ENCODE measurements at places on chromosomes 2 and 18.

GRCh38 chr2:144912206-144912605 is 392.3 kb upstream of the ZEB2 start:
- DNase-seq, result no peak

- DNase-seq, result no peak
These were observed 3.4 kb upstream of the ANKRD12 start for GRCh38 chr18:9133225-9133624.

- DNase-seq, result no peak
These were observed 165.9 kb upstream of the PGAP1 start for GRCh38 chr2:197092431-197092830.

DNA sequence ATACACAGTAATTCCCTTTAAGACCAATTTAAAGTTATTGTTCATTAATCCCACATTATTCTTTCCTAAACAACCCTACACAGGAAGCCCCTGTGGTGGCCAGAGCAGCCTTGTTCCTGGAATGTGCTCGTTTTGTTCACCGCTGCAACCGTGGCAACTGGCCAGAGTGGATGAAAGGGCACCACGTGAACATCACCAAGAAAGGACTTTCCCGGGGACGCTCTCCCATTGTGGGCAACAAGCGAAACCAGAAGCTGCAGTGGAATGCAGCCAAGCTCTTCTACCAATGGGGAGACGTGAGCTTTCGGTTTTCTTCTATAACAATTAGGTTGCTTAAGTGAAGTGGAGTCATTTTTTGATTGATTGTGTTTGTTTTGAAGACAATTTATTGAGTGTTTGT is 101.0 kb downstream of the UNC80 start:
- DNase-seq, result no peak

GRCh38 chr2:101558740-101559525 is 84.0 kb upstream of the RFX8 start:
- no peak for DNase-seq

DNA sequence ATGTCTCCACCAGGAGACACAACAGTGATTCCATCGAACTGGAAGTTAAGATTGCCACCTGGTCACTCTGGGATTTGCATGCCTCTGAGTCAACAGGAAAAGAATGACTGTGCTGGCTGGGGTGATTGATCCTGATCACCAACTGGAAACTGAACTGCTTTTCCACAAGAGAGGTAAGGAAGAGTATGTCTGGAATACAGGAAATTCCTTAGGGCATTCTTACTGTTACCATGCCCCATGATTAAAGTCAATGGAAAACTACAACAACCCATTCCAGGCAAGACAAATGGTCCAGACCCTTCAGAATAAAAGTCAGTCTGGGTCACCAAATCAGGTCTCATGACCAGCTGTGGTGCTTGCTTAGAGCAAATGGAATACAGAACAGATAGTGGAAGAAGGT is 12.0 kb upstream of the DDX1 start:
- DNase-seq, result no peak

GRCh38 chr2:48120759-48121242 is 214.5 kb upstream of the FBXO11 start:
- DNase-seq, result no peak

DNA sequence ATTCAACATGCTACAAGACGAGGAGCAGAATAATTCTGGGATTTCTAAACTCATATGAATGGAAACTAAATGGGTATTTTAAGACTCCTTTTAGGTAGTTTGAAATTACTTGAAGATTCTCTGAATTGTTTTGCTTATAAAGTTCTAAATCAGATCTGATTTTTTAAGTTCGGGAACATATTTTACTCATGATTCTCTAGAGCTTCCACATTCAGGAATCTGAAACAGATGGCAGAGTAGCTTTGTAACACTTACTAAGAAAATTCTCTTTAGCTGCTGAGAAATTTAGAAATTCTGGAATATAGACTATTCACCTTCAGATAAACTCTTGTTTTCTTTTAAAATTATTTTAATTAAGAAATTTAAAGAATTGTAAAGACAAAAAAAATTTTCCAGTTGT is 13.7 kb downstream of the RBBP8 start:
- DNase-seq, result no peak

DNA sequence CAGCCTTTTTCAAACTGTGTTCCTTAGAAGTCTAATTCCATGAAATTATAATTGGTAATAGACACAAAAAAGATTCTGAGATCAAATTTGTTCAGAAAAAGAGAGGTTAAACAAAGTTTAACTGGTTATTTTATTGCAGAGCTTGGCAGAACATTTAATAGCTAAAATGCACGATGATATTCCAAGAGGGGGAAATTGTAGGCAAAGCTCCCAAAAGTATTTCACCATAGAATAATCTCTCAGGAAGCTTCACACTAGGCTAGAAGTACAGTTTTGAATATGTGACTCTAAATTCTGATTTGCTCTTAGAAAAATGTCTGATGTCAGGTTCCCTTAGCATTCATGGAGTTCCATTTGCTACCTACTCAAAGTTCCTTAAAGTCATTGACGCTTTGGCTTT is 292.4 kb upstream of the SETBP1 start:
- DNase-seq, result no peak

DNA sequence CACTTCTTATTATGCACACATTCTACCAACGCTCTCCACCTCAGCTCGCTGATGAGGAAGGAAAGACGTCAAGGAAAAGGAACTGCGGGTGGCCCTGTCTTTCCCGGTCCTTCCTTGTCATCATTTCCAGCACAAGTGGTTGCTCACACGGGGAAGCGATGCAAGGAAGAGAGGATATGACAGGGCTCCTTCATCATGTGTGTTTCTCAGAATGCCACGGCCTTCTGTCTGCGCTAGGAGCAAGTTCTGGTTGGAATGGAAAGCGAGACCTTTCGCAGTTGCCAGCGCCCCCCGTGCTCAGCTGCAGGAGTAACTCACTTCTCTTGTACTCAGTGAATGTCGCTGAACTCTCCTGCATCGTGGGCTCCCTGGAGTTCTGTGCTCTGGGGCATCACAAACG is 191.8 kb upstream of the GLI2 start:
- DNase-seq, result no peak

- no peak for DNase-seq
These were observed 3.5 kb upstream of the CALCRL start for GRCh38 chr2:187451510-187451909.

- no peak for DNase-seq
These were observed 147.3 kb downstream of the DDX1 start for GRCh38 chr2:15738943-15739342.

- no peak for DNase-seq
These were observed 198.3 kb upstream of the FIGN start for GRCh38 chr2:163934131-163934530.

DNA sequence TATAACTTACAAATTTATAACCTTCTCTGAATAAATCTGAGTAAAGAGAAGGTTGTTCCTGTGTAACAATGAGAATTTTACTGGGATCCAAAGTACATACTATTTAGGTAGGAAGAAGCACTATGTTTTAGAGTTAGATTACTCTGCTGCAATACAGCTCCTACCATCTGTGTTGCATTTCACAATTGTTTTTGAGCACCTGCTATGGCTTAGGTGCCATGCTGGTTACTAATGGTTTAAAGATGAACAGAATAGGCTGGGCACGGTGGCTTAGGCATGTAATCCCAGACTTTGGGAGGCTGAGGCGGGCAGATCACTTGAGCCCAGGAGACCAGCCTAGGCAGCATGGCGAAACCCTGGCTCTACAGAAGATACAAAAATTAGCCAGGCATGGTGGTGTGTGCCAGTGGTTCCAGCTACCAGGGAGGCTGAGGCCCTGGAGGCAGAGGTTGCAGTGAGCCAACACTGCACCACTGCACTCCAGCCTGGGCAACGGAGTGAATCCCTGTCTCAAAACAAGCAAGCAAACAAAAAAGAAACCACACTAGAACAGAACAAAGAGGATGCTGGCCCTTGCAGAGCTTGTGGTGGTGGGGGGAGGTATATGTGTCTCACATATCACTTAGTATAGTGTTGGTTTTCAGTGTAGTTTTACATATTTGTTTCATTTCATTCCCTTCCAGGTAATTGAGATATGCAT is 56.7 kb downstream of the SPTBN1 start:
- DNase-seq, result no peak

DNA sequence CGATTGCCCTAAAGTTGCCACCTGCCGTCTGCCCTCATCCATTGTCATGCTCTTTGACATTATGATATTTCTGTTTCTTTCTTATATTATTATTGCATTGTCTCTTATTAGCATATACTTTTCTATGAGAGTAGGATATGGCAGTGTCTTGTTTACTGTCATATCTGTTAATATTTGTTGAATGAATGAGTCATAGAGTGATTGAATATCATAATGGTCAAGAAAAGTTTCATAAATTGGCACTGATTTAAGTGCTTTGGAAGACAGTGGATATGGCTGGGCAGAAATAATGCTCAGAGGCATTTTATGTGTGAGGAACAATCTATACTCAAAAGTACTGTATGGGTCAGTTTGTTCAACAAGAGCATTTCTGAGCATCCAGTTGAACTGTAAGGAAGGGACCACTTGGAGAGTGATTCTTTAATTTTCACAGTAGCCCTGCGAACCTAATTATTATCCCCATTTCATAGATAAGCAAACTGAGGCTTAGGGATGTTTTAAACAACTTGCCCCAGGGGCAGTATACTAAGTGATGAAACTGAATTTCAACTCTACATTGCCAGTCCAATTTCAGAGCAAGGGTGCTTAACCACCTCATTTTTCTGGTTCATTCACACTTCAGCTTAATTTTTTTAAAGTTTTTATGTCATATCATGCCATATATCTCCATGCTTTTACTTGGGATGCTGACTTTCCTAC is 175.5 kb upstream of the FOSL2 start:
- no peak for DNase-seq

- no peak for DNase-seq
These were observed 105.0 kb downstream of the PIGN start for GRCh38 chr18:62081761-62082294.

- DNase-seq, result no peak
These were observed 588.7 kb upstream of the SALL3 start for GRCh38 chr18:78390952-78391348.

DNA sequence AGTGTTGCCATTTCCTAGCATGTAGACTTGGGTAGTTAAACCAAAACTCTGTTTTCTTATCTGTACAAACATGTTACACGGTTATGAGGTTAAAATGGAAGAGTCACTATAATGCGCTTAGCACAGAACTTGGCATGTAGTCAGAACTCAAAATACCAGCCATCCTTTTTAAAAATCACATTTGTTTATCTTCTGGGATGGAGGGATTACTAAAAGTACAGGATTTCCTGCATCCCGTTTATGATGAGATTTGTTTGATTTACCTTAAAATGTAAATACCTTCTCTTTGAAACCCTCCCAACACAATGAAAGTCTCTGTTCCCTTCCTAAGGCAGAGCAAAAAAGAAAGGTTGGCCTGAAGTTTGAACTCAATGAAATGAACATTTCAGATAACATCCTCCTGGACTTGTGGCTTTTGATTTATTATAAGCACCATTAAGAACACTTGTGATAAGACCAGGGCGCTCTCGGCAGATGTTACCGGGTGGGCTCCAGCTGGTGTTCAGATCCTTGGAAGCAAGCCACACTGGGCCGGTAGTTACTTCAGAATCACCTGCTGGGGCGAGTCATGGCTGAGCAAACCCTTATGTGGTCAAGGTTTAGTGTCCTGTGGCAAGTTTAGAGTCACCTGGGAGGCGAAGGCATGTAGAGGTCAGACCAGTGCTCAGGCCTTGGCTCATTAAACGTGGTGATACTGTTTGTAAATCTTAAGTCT is 105.7 kb downstream of the MGAT5 start:
- no peak for DNase-seq

GRCh38 chr2:202604699-202605098 is 30.1 kb upstream of the FAM117B start:
- no peak for DNase-seq

- peak; percentile 50 for DNase-seq
These were observed 2.3 kb upstream of the MAL start for GRCh38 chr2:95023222-95023597.

DNA sequence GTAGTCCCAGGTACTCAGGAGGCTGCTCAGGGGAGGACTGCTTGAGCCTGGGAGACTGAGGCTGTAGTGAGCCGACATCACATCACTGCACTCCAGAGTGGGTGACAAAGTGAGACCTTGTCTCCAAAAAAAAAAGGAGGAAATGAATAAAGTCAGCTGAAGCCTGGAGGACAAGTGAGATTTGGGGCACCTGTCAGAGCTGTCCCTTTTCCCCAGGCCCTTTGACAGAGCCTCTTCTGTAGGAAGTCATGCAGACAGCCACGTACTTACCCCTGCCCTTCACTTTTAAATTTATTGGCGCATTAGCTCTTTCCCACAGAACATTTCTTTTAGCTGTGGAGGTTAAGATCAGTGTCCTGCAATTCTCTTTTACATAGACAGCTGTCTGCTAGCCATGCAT is 151.0 kb upstream of the DNMT3A start:
- DNase-seq, result no peak

- no peak for DNase-seq
These were observed 164.5 kb downstream of the LCLAT1 start for GRCh38 chr2:30611583-30611982.

DNA sequence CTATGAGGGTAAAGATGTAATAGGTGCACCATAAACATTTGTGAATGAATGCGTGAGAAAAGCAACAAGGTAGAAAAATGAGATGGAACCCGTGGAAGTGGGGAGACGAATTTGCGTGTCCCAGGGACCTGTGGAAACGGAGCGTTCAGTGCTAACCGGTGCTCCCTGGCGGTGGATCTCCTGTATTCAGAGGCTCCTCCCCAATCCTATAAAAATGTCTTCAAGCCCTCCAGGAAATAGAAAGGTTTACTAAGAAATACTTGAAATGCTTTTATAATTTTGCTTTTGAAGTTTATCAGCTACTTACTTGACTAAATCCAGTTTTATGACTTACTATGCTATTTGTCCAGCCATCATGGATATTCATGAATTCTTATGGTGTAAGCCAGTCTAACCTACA is 62.8 kb upstream of the RBM44 start:
- no peak for DNase-seq

- no peak for DNase-seq
These were observed 110.8 kb downstream of the MCFD2 start for GRCh38 chr2:46804794-46805193.

DNA sequence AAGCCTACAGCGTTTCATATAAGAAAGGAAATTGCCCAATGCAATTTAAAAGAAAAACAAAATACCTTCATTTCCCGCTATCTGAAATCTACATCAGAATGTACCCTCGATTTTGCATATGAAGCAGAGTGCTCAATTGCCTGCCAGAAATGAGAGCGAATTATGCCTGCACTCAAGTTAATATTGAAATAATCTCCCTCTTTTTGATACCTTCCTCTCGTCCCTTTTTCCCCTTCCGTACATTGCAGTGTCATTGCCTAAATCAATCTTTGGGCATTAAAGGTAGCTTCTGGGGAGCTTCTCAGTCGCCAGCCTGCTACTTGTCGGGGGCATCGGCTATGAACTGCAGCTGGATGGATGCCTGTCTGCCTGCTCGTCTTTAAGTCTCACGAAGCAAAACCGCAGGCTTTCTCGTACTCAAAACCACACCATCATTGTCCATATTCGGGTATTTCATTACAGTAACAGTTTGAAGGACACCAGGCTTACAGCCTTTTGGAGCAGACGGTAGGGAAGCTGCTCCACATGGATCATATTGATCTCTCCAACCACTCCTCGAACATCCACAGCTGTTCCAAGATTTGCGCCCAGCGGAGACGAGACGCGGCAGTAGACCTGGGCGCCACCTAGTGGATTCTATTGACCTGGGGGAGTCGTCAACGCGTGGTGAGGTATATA is 64.0 kb upstream of the HNRNPA3 start:
- DNase-seq, result peak; percentile 65

- no peak for DNase-seq
These were observed 81.1 kb downstream of the TRABD2A start for GRCh38 chr2:84799772-84800171.

GRCh38 chr2:96485350-96485749 is 19.8 kb downstream of the NEURL3 start:
- no peak for DNase-seq

GRCh38 chr18:54358495-54359040 is 862 bp downstream of the C18orf54 start:
- no peak for DNase-seq
